Karpas-422 (cell line): ENCODE measurements at places on chromosomes 6 and 20.

DNA sequence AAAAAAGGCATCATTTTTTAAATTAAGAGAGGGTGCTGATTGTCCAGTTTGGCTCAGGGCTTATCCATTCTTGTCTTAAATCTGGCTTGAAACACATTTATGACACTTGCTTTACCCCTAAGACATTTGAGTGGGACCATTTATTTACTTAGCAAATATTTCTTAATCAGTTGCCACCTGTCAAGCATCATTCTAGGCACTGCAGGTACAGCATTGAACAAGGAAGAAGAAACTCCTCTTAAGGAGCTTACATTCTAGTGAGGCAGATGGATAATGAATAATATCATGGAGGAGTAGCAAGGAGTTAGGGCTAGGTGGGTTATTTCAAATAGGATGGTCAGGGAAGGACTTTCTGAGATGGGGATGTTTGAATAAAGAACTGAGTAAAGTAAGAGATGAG, 189.8 kb downstream of the UTRN start:
- DNase-seq: no peak
- H3K27ac ChIP-seq: no peak overlapping the region
- no peaks in the 10 kb centered on the region for H3K36me3 ChIP-seq
- no peaks in the 10 kb centered on the region for H3K4me1 ChIP-seq
- no peaks in the 10 kb centered on the region for H3K27me3 ChIP-seq

DNA sequence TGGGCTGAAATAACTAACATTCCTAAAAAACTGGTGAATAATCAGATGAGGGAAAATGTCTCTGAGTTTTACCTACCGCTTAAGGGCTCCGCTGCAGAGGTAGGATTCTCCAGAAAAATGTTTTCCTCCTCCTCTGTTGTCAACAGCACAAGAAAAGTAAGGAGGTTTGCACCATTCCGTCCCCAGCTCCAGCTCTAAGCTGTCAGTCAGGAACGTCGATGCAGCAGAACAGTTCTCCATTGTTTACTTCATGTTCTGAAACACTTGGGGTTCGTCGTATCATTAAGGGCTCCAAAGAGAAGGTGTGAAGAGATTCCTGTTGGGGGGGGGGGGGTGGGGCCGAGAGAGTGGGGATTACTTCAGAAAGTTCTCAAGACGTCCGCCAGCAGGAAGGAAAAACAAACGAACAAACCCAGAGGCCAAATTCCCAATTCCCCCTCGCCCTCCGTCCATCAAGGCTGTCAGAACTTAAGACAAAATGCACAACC, 734 bp downstream of the MMS22L start:
- H3K4me1 ChIP-seq: peaks cover 22% of the 10 kb centered on the region
- no peaks in the 10 kb centered on the region for H3K27me3 ChIP-seq
- H3K27ac ChIP-seq: peak overlapping the region; percentile 34; the same call in 1 of the 2 replicates
- H3K4me3 ChIP-seq: peak overlapping the region; percentile 92
- peak; percentile 45 for DNase-seq

DNA sequence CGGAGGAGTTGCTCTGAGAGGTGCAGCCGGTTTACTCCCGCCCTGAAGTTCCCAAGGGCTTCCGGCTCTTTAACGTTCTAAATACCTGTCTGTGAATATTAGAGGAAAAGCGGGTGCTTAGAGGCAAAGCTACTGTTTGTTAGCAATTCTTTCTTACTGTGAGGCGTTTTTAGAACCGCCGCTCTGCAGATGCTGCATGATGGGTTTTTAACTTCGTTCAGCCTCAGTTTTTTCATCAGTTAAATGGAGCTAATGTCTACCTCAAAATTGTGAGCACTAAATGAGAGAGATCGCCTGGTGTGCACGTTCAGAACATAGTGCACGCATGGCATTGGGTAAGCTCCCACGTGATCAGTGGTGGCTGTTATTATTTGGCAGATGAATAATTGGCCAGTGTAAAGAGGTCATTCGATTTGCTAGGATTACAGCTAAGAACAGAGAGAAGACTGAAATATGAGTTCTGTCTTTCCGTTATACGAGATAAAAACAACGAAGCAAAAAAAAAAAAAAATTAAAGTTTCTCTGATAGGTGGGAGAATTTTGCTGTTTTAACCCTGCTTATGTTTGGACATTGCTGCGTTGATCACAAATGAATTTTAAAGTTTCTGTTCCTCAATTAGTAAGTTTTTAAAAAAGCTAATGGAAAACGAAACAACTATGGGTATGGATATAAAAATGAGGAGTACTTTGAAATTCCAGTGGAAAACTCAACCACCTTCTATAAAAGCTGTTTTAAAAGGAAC, 660 bp upstream of the TFB1M start:
- peaks cover 26% of the 10 kb centered on the region for H3K36me3 ChIP-seq
- peak overlapping the region; percentile 69 for H3K4me3 ChIP-seq
- peaks cover 35% of the 10 kb centered on the region for H3K4me1 ChIP-seq
- DNase-seq: peak; percentile 91
- H3K27me3 ChIP-seq: no peaks in the 10 kb centered on the region

GRCh38 chr6:29909985-29910384, 32.3 kb upstream of the HLA-A start:
- no peak overlapping the region for H3K27ac ChIP-seq
- H3K4me1 ChIP-seq: no peaks in the 10 kb centered on the region
- no peaks in the 10 kb centered on the region for H3K27me3 ChIP-seq
- no peak for DNase-seq
- H3K4me3 ChIP-seq: no peak overlapping the region

DNA sequence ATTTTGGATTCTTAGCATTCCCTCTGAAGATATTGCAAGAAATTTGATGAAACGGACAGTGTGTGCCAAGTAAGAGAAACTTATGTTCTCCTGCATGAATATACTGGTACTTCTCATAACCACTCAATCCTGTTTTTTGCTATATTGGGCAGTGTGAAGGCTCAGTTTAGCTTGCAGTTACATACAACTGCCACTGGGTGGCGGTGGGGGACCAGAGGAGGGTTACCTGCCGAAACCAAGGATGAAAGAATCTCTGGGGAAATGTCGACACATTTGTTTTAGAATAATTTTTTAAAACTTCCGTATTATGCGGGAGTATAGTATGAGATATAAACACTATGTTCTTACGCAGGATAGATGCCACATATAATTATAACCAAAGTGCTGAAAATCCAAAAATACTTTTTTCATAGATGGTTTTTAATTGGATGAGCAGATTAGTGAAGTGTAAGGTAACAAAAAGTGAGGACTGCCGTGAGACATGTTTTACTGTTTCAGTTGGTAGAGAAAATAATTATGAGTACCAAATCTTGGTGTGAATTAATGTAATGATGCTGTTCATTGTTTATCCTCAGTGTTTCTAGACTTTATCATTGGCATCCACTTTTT, 9.7 kb downstream of the TRMT11 start:
- no peaks in the 10 kb centered on the region for H3K27me3 ChIP-seq
- no peak overlapping the region for H3K27ac ChIP-seq
- peaks cover 48% of the 10 kb centered on the region for H3K36me3 ChIP-seq

GRCh38 chr6:33700391-33701050, 11.0 kb downstream of the UQCC2 start:
- H3K36me3 ChIP-seq: peaks cover 12% of the 10 kb centered on the region; the same call in 1 of the 2 replicates
- DNase-seq: peak; percentile 94
- no peaks in the 10 kb centered on the region for H3K27me3 ChIP-seq
- H3K27ac ChIP-seq: peak overlapping the region; percentile 82
- peak overlapping the region; percentile 18; the same call in 1 of the 2 replicates for H3K4me3 ChIP-seq
